Hippocampal formation (tissue), 2 donors: ENCODE measurements at places on chromosomes 3 and 15.
A peak's percentile ranks its signal among the peaks of the same experiment; 100 is the strongest.

- peak; percentile 77 for DNase-seq
These were observed 14.4 kb downstream of the RNU5B-1 start for GRCh38 chr15:65318870-65319356.

GRCh38 chr3:119628390-119628789 lies 30.7 kb downstream of the PLA1A start:
- DNase-seq = no peak

DNA sequence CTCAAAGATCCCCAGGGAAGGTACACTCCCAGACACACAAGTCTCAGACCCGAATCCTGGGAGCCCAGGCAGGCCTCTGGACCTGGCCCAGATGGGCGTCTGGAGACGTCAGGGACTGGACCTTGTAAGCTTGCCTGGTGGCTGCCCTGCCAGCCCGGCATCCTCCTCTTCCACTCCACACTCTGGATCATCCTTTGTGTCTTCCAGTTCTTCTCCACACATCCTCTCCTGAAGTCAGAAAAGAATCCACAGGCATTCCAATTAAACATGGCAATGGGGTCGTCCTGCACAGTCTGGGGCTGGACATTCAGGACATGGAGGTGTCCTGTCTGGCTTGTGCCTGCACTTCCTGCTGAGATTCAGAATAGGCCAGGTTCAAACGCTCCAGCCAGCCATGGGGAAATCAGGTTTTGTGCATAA lies 208.8 kb upstream of the IGF1R start:
- DNase-seq = no peak

- DNase-seq = no peak
These were observed 46.2 kb downstream of the TBL1XR1 start for GRCh38 chr3:177150970-177151627.

DNA sequence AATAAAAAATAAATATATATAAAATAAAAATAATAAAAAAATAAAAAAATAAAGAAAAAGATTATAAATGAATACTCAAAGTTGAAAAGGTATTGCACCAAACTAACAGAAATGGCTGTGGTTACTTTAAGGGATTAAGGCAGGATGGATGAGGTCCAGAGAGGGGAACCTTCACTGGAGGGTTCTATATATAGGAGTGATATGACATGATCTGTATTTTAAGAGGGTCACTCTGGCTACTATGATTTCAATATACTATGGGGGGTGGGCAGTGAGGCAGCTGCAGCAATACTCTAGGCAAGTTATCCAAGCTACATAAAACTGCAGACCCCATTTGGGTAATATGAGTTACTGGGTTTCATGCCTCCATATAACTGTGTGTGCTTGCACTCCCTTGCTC lies 24.6 kb downstream of the ACAD11 start:
- DNase-seq = no peak

DNA sequence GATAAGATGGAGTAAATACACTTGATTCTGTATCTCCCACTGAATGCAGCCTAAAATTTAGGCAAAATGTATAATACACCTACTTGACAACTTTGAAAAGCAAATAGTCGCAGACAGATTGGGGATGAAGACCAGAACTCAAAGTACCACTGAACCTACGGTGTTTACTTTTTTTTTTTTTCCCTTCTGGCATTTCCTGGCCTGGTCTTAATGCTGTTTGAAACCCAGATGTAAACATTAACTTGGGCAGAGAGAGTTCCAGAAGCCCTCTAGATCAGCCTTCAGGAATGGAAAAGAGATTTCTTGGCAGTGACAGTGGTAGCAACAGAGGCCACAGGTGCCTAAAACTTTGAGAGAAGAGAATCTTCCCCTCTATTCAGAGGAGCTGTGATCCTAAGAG lies 27.8 kb downstream of the ALPK3 start:
- DNase-seq = no peak

DNA sequence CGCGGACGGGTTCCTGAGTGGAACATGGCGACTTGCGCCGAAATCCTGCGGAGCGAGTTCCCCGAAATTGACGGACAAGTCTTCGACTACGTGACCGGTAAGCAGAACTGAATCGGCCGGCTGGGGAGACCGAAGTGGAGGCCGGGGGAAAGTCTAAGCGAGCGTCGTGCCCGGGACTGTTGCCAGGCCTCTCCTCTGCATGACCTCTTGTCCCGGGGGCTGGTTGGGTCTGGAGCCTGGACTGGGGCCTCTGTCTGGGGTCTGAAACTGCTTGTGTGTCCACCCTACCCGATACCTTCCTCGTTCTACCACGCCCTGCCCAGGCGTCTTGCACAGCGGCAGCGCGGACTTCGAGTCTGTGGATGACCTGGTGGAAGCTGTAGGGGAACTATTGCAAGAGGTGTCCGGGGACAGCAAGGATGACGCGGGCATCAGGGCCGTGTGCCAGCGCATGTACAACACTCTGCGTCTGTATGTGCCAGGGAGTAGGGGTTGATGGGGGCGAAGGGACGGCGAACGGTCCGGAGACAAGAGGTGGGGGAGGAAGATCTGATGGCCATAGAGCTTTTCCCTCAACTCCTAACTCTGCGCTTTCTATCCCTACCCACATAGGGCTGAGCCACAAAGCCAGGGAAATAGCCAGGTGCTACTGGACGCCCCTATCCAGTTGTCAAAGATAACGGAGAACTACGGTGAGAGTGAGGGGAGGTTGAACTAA lies at the start of gene ABCF3:
ABCF3 (plus strand) TSS at position 16 of the 718 bp plus-strand sequence; CDS start at position 25, 9 bp downstream.
- DNase-seq = no peak

DNA sequence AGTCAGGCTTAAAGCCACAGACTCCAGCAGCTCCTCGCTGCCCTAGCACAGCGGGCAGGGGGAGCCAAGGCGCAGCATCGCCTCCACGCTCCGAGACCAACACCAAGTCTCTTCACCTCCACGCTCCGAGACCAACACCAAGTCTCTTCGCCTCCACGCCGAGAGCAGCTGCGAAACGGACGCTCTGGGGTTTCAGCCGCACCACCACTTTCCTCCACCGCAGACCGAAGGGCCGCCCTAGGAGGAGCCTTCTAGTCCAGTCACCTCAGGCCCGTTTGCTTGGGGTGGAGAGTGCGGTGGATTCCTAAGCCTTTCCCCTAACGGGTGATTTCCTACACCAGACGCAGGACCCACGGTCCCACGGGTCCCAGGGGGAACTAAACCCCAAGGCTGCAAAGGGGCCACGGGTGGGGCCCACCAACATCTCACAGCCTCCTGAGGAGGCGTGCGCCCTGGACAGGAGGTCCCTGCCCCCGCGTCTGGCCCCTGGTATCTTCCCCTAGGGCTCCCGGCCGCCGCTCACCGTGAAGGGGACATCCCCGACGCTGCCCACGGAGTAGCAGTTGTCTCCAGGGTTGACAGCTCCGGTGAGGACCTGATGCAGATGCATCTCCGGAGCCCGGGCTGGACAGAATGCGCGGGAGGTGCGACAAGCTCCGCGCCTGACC lies 501 bp downstream of the DMXL2 start:
- DNase-seq = peak; percentile 44

DNA sequence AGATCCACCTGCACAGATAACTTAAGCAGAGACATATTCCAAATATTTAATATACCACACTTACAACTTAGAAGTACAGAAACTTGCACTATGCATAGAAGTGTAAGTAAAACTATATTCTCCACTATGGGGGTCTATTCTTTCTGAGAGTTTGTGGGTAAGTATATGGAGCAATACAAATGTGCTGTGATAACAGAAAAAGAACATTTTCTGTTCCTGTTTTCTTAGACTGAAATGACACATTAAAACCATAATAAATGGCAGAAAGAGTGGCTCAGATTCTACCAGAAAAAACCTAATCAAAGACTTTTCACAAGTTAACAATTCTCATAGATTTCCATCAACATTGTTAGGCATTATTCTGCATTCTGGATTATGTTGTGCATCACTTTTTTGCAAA lies 96.6 kb upstream of the WNT7A start:
- no peak for DNase-seq

DNA sequence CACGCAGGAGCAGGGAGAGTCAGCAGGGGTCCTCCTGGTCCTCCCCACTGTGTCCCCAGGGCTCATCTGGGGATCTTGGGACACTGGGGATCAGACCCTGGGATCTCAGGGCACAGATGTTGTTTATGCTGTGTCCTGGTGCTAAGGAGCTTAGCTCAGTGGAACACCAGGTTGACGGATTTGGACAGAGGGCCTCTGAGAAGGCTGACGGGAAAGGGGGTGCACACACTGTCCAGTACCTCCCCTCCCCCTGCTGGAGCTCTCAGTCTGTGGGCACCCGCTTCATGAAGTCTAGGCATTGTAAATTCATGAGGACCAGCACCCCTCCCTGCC lies 21.9 kb upstream of the SEMA3F start:
- DNase-seq = no peak

GRCh38 chr3:50068134-50068533 lies 20.6 kb upstream of the RBM5 start:
- no peak for DNase-seq

GRCh38 chr15:62035256-62035924 lies 24.9 kb downstream of the VPS13C start:
- no peak for DNase-seq

GRCh38 chr3:9179826-9180763 lies 69.4 kb downstream of the SRGAP3 start:
- no peak for DNase-seq

- DNase-seq = no peak
These were observed 260.9 kb upstream of the SLCO3A1 start for GRCh38 chr15:91592567-91592966.

GRCh38 chr15:40739047-40739446 lies 16.0 kb downstream of the RMDN3 start:
- DNase-seq = no peak

GRCh38 chr3:79203144-79203519 lies 564.7 kb downstream of the ROBO1 start:
- no peak for DNase-seq

DNA sequence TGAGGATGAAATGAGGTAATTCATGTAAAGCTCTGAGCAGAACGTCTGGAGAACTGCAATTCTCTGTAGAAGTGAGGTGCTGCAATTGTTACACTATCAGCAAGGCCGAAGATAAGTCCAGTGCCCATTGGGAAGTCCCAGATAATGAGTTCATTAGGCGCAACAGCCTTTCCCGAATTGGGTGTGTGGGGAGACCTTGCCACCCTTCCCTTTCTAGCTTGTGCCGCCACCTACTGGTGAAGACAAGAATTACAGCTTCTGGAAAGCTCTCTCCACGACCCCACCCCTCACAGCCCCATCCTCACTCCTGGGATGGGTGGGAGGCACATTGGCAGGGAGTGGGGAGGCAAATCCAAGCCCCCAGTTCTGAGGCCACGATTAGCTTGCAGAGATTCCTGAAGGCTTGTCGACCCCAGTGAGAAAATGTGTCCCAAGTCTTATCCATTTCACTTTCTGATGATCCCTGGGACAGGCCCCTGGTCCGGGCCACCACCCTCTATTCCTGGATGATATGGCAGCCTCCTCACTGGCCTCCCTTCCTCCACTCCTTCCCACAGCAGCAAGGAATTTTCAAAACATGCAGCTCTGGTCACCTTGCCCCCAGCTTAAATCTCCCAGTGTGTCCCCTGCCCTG lies 36.4 kb downstream of the FAM3D start:
- DNase-seq = peak; percentile 20

DNA sequence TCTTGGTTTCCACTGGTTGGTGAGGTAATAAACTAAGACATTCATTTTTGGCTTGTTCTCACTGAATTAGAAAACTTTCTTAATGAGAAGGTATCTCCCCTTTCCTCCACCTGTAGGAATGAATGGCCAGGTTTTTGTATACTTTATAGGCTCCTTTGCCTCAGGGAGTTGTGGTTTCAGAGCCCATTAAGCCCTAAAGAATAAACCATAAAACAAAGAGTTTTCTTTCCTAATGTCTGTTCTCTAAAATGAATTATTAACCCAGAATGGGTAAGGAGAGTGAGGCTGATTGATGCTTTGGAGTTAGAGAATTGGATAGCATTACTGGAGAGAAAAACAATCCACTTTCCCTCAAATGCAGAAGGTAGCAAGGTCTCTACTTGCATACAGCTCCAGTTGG lies 67.6 kb downstream of the TIGIT start:
- DNase-seq = no peak

DNA sequence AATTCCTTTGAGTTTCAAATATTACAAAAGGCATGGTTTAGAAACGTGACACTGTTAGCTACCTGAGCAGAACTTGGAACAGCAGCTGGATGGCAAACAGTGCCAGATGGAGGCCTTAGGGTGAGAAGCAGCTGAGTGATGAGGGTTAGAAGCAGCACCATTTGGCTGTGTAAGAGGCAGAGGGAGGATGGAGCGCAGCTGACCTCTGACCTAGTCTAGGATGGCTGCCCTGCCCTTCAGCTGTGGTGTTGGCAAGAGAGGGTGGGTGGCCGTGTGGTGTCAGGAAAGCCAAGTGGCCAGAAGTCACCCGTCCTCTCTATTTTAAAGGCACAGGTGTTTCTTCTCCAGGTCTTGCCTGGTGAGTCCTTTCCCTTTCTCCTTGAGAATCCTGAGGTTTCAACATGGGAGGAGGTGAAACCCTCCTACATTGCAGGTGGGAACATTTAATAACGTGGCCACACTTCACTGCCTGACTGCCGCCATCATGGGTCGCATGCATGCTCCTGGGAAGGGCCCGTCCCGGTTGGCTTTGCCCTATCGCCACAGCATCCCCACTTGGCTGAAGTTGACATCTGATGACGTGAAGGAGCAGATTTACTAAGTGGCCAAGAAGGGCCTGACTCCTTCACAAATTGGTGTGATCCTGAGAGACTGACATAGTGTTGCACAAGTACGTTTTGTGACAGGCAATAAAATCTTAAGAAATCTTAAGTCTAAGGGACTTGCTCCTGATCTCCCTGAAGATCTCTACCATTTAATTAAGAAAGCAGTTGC lies 17.6 kb downstream of the BCL2L10 start:
- no peak for DNase-seq

DNA sequence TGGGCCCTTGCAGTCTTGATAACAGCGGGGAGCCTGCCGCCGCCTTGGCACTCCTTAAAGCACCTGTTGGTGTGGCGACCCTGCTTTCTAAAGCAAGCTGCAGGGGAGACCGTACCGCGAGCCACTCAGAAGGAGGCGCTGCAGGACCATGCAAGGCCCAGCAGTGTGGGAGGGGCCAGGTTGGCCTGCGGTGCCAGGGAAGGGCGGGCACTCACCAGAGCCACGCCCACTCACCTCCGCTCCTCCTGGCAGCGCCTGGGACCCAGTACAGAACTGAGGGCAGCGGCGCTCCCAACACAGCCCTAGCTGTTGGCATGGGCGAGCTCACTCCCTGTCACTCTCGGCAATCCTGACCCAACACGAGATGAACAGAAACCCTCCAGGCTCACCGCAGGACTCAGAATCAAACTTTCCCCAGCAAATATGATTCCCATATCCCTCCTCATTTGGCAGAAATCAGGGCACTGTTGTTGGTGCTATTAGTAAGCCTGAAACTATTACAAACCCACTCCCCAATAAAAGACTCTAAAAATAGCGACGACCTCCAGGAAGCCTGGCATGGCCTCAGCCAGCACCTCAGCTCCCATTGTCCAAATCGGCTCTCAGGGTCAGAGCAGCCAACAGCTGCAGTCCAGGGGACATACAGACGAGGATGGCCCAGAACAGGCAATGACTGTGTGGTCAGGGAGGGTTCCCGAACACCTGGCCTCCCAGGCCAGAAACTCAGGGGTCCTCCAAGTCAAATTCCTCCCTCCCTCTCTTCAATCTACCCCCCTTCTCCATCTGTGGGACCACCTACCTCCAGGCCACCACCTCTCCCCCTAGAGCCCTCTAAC lies 77.2 kb downstream of the TBC1D2B start:
- DNase-seq = peak; percentile 20
